Activated CD4-positive, alpha-beta T cell treated with anti-CD3 and anti-CD28 coated beads for 4 hours (primary cell): ENCODE measurements at places on chromosomes 3 and 15.

- DNase-seq, result no peak
Measured at GRCh38 chr15:33675246-33675645, 293.1 kb upstream of the CHRM5 start.

DNA sequence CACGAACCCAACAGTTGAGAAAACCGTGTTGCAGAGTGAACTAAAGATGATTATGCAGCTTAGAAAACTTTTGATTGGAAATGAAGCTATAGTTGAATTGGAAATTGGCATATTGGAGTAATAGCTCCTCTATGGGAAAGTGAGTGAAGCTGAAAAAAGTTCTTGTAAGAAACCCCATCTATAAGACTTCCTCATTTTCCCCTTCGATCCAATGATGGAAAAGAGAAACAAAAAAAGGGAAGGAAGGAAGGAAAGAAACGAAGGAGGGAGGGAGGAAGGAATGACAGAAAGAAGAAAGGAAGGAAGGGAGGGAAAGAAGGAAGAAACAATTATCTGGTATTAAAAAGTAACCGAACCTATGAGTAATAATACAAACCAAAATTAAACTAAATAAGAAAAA lies 791.8 kb upstream of the NR2F2 start:
- no peak for DNase-seq

DNA sequence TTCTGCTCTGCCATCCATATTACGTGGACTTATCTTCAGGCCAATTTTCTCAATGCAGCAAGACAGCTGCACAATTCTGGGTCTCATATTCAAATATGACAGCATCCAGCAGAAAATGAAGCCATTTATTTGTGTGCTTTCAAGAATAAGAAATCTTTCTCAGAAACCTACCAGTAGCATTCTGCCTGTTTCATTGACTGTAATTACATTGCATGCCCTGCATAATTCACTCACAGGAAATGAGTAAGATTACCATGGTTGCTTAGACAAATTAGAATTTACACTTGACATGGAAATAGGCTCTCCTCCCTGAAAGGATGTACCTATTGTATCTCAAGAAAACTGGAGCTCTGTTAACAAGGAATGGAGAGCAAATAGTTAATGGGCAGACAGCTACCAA lies 346.6 kb upstream of the DCBLD2 start:
- DNase-seq, result no peak

- no peak for DNase-seq
Measured at GRCh38 chr3:12004741-12005513, 739 bp downstream of the SYN2 start.

- no peak for DNase-seq
Measured at GRCh38 chr3:154427685-154428285, 2.2 kb downstream of the GPR149 start.

DNA sequence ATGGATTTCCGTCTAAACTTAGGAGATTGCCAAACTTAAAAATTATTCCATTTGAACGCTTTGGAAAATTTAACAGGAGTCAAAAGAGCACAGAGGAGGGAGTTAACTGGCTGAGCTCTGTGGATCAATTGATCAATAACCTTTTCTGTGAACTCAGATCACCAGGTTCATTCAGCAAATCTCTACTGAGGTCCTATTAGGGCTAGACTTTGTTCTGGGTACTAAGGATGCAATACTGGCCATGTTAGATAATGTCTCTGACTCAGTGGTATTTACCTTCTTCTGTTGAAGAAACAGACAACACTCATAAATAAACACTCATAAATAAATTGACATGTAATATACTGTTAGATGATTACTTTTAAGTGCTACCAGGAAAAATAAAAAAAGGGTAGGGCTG lies 323.4 kb upstream of the SUCLG2 start:
- no peak for DNase-seq

DNA sequence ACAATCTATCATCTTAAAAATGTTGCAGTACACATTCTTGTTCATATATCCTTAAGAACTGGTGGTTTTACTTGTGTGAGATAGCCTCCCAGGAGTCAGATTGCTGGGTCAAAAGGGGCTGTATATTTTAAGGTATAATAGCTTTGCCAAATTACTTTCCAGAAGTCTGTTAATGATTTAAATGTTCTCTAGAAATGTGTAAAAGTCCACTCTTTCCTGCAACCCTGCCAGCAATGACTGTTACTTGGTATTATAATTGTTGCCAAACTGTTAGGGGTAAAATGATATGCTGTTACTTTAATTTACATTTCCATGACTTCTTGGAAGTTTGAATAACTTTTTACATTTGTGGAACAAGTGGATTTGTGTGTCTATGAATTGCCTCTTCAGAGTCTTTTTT lies 170.8 kb downstream of the SLC9A9 start:
- no peak for DNase-seq

DNA sequence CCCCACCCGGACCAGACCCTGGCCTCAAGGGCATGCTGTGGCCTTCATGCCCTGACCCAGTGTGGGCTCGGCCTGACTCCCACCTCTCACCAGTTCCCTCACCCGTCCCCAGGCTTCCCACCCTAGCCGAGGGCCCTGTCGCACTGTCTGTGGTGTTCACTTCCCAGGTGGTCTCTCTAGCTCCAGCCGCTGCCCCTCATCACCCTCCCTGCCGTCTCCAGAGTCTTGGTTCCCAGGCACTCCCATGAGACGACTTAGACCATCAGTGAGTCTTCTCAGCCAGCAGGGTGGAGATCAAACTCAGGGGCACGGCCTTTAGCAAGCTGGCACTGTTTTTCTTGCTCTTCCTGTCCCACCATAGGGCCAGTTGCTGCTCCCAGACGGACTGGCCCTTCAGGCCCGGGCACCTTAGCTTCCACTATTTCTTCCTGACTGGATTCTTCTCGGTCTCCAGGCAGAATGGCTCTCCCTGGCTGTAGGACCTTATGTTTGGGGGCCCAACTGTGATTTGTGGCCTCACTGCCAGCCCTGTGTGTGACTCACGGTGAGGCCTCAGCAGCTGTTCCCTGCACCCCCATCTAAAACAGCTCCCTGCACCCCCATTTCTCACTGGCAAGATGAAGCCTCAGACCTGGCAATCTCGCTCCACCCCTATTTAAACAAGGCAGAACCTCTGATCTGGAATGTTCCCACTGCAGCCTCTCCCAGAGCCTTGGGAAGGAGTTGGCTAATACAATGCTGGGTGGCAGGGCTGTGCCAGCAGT lies 9.4 kb upstream of the PCSK6 start:
- DNase-seq, result no peak

DNA sequence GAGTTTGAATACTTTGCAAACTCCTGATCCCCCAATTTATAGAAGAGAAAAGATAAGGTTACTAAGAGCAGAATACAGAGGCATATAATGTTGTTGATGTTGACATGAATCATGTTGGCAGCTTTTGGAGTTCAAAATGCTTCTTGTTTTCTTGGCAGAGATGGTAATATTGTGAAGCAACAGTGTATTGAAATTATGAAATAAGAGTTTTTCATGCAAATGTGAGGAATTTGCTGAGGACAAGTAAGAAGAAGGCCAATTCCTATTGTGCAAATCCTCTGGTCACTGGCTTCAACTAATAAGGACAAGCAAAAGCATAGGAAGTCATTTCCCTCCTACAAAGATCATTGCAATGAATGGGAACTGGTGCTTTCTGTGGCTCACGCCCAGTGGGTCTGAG lies 126.9 kb upstream of the CHL1 start:
- no peak for DNase-seq

- DNase-seq, result no peak
Measured at GRCh38 chr3:10941972-10942371, 50.6 kb upstream of the SLC6A1 start.

GRCh38 chr15:86506401-86506800 lies 426.7 kb downstream of the AGBL1 start:
- no peak for DNase-seq

- DNase-seq, result no peak
Measured at GRCh38 chr3:38645076-38645475, 4.4 kb downstream of the SCN5A start.

DNA sequence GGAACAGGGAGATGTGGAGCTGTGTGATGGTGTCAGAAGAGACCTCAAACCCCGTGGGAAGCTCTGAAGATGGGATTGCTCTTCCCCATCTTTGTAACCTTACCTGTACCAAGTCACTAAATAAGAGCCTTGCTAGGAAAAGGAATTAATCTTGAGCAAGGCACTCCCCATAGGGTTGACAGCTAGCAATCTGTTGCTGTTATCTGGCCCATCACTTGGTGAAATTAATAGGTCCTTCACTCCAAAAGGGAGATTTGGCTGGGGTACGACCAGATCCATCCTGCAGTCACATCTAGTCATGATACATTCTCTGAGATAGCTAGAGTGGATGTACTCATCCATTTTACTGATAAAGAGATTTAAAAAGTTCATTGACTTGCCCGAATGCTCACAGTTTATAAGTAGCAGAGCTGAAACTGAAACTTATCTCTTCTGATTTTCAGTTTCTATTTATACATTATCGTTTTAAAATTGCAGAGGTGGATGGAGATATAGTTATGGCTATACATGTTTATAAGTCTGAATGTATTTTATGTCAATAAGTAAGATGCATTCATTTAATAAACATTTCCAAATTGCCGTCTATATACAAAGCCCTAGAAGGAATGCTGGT lies 299.1 kb upstream of the MCTP2 start:
- DNase-seq, result no peak

- DNase-seq, result no peak
Measured at GRCh38 chr3:188559072-188559429, 405.1 kb downstream of the LPP start.

DNA sequence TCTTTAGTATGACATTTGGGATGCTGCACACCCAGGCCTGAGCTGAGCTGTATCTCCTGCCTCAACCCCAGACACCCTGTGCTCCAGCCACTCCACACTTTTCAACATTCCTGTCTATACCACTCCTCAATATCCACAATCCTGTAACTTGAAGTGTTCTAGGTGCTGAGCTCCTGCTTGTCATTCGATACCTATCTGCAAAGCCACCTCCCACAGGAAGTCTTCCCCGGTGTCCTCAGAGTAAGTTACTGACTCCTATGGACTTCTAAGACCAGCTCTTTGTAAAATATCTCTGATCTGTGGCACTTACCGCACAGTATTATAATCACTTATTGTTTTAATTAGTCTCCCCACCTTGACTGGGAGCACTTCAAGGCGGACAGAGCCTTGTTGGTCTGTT lies 1.2 kb upstream of the CAV3 start:
- DNase-seq, result no peak

DNA sequence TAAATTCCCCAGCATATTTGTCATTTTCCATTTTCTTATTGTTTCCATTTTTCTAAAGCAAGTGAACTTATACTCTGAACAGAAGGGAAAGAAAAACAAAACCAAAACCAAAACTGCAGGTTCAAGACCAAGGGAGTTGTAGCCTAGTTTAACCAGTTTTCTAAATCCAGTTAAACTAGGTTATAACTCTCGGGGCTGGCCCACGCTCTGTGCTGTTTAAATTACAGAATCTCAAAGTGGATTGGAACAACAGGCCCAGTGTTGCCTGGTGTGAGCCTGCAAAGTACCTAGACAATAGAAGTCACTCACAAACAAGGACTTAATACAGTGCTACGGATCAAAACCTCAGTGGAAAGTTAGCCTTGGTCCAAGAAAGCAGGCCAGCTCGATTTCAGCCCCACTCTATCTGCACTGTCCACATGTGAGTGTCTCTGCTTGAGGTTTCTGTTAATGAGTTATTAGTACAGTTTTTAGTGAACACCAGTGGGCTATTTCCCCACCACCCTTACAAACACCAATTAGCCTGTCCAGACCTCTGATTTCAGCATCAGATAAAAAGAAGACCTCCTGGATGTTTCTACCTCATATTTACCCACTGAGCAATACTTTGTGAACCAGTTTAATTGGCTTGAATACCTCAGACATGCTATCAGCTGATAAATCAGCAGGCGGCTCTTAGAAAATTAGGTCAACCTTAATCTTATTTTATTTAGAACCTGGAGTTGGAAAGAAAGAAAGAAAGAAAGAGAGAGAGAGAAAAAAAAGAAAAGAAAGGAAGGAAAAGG lies 93.8 kb upstream of the PDZRN3 start:
- no peak for DNase-seq

DNA sequence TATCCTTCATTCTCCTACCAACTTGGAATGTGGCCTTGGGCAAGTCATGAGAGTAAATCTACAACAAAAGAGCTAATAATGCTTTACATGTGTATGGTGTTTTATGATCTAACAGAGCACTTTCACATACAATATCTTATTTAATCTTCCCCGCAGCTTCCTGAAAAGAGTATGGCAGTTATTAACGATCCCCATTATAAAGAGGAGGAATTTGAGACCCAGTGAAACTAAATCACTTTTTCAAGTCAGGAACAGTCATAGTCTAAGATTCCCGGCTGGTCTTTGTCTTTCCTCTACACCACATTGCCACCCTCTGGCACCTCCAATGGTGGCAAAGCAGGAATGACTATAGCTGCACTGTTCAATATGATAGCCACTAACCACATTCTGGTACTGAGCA lies 69.7 kb upstream of the CMSS1 start:
- DNase-seq, result no peak

GRCh38 chr15:25797511-25797935 lies 65.6 kb downstream of the ATP10A start:
- no peak for DNase-seq

- no peak for DNase-seq
Measured at GRCh38 chr3:46892285-46893145, 15.0 kb downstream of the PTH1R start.

DNA sequence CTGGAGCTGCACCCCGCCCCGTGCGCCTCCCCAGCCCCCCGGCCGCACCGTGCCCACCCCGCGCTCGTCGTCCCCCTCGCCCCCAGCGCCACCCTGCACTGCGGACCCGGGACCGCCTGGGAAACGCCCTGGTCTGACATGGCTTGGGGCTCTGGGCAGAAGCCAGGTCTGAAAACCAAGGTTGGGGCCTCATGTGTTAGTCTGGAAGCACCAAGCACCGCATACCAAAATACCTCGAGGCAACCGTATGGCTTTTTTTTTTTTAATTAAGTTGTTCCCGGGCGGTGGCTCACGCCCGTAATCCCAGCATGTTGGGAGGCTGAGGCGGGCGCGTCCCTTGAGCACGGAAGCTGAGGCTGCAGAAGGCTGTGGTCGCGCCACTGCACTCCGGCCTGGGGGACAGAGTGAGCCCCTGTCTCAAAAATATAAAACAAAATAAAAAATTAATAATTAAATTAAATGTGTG lies 91.5 kb upstream of the CHD2 start:
- no peak for DNase-seq

GRCh38 chr3:189133768-189134167 lies 38.0 kb upstream of the TPRG1 start:
- DNase-seq, result no peak

- no peak for DNase-seq
Measured at GRCh38 chr3:39178553-39178952, 13.8 kb downstream of the XIRP1 start.

DNA sequence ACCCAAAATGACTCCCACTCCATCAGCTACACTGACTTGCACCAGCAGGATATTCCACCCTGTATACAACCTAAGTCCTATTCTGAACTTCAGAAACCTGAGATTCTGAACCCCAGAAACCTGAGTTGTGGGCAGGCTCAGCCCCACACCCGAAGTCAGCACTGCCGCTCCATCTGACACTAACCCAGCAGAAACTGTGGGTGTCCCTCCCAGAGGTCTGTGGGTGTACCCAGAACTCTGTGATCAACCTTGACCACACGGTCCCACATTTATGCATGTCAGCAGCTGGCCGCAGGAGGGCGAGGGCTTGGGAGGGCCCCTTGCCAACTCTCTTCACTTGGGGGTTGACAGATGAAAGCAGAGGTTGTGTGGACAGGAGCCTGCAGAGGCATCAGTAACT lies 9.3 kb downstream of the OXTR start:
- DNase-seq, result no peak

- no peak for DNase-seq
Measured at GRCh38 chr3:100047455-100048141, 66.7 kb downstream of the FILIP1L start.
